ENCODE measurements at places on chromosomes 6 and 20.

DNA sequence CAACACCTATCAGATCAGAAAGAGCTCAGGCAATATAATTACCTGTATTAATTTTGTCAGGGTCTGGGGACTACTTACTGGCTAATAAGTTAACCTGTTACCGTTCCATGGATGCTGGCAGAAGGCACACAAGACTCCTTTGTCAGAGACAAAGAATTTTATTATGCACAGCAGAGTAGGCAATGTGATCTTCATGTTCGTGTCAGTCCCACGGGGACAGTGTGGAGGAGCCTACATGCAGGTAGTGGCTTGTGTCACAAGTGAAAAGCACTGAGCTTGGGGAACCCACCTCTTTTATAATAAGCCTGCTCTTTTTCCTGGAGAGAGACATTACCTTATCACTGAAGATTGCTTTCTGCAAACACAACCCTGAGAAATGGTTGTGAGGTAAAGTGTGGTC, 96.9 kb downstream of the CD164 start:
- no peak for DNase-seq

DNA sequence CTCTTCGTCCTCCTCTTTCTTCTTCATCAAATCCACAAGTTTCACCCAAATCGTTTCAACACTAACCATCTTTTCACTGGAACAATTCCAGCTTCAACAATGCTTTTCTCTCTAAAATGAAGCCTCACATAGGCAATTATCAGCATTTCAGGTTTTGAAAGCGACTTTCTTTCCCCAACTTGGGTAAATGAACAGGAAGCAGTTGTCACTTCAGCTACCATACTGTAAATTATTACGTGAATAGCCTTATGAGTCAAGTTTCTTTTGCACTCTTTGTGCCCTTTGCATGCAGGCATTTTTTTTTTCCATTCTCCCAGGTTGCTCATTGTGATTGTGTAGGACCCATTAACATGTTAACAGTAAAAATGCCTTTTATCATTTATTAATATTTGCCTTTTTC, 121.7 kb upstream of the BTBD3 start:
- DNase-seq = no peak

DNA sequence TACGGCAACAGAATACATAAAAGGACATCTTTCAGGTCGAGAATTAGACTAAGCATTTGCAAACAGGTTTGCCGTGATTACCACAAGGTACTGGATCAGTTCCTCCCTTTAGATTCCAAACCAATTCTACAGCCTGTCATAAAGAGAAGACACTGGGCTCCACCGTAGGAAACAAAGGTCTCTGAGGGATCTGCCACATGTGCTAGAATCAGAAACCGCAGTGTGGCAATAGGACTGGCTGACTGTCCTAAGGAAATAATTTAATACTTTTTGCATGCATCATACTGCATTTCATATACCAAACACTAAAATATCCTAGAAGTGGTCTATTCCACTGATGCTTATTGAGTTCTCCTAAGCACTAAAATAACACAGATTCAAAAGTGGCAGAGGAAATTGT, 59.2 kb downstream of the POPDC3 start:
- peak; percentile 43 for DNase-seq

DNA sequence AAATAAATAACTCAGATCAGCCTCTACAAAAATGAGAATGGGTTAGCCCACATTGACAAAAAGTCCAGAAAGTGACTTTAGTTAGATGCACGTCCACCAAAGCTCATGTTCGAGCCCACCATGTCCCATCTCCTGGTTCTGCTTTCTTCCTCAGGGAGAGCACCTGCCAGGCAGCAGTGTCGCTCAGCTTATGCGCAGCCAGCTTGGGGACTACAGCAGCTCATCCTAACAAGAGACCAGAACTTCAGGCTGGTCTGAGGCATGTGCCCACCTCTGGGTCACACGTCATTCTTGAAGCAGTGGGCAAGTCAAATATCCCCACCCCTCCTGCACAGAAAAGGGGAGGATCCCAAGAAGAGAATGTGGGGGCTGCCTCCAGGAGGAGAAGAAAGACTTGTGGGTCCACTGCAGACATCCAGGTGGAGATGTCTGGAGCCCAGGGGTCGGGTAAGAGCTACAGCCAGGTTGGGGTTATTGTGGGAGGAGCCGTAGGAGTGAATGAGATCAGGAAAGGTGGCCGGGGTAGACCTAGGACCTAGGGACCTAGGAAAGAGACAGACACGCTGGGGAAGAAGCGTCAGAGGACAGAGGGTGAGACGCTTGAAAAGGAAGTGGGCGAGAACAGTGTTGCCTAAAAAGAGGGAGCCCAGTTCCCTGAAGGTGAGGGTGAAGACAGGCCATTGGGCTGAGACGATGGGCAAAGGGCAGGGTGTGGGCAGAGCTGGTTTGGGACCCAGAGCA, 52.5 kb downstream of the SSR1 start:
- DNase-seq = no peak

DNA sequence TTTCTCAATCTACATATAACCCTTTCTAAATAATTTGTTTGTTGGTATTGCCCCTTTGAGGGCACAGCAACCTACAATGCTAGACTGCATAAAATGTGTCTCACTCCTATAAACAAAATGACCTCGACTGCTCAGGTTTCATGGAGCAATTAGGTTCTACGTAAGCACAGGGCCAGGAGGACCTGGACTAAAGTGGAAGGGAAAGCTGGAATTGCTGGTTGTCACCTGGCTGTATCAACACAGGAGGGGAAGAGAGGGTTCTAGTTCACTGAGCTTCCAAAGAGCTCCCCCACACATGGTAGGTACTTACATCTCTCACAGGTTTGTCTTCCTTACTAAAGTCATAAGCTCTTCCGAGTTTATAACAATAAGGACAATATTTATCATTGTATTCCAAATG, 51.0 kb downstream of the NCOA6 start:
- DNase-seq = no peak

GRCh38 chr6:111531185-111531584, 48.2 kb upstream of the REV3L start:
- no peak for DNase-seq

- no peak for DNase-seq
Observed at GRCh38 chr20:24753130-24753529, 195.9 kb upstream of the CST7 start.

GRCh38 chr20:12058216-12058615, 140.5 kb downstream of the BTBD3 start:
- DNase-seq = no peak

- DNase-seq = no peak
Observed at GRCh38 chr6:62037445-62037844, 248.6 kb downstream of the KHDRBS2 start.

- no peak for DNase-seq
Observed at GRCh38 chr20:20017844-20018185, 653 bp downstream of the NAA20 start.

GRCh38 chr6:166526937-166527336, 59.5 kb downstream of the RAMACL start:
- no peak for DNase-seq

DNA sequence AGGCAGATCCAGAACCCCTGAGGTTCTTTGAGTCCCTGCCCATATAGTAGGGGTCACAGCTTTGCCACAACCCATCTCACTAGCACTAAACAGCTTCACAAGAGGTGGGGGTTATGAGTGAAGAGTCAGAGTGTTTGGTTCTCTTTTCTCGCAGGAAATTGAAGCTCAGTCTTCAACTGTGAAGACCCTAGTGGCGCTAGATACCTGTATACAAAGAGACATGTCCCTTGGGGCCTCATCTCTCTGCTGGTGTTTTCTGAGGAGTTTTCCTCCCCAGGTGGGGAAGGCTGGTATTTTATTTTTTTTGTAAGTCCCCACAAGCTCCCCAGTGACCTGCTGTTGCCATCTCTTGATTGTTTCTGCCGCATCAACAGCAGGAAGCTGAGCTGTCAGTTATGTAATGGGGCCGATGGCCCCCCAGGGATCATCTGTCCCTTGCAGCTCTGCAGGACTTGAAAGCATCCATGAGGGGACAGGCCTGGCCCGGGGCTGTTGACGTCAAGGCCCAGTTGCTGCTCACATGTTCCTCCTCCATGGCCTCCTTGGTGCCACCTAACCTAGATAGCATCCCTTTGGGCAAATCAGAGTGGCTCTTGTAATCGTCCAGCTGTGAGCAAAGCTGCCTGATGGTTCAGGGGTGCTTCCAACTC, 23.1 kb downstream of the STK35 start:
- DNase-seq = no peak

DNA sequence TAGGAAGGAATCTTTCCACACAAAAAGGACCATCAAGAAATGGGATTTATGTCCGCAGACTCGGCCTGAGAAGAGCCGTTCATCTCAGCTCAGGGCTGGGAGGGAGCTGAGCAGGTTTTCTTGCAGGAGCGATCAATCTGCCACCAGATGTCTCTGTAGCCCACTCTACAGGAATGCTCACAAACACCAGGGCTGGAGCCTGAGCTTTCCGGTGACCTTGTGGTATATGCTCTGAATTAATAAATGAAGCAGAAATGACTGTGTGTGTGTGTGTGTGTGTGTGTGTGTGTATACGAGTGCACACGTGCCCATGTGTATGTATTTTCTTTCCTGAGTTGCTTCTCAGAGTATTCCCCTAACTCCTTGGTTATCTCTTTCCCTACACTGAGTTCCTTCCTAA, 12.0 kb downstream of the CD83 start:
- peak; percentile 34 for DNase-seq

GRCh38 chr6:95681736-95682135, 104.4 kb downstream of the MANEA start:
- no peak for DNase-seq

DNA sequence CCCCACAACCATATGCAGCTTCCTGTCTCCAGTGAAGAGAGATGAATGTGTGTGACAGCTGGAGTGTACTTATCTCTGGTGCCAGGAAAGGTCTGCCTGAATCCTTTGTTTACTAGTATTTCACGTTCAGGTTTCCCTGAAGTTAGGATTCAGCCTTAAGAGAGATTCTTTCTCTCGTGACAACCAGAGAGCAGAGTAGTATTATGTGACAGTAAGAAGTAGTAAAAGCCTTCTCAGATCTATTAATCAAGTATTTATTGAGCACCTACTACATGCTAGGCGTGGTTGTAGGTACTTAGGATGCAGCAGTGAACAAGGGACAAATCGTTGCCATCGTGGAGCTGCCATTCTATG, 949 bp downstream of the KIFC1 start:
- no peak for DNase-seq

GRCh38 chr6:158011478-158011920, 29.8 kb downstream of the SYNJ2 start:
- no peak for DNase-seq

- DNase-seq = no peak
Observed at GRCh38 chr6:148379966-148380713, 37.5 kb downstream of the SASH1 start.

DNA sequence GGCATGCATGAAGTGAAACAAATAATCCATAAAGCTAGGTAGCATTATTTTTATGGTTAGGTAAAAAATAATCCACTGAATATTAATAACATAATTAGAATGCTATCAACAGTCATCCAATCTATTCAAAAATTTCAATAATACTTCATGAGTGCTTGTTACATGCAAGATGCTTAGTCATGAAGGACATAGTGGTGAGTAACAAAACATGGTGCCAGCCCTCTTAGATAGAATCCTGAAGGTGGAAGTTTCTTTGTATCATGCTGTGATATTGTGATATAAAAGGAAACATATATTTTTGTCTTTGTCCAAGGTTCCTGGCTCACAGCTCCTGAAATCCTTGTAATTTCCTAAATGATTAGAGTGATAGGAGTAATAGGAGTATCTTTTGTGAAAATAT, 14.9 kb downstream of the RCAN2 start:
- DNase-seq = no peak

DNA sequence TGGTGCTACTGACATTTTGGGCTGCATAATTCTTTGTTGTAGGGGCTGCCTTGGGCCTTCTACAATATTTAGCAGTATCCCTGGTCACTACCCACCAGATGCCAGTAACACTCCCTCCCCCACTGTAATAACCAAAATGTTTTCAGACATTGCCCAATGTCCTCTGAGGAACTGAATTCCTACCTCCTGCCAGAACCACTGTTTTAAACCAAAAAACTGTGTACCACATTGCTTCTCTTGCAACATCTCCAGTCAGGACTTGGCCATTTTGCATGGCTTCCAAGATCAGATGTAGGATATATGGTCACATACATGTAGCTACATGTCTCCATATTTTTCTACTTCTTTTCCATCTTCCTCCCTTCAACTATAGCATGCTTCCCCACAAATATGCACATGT, 97.4 kb upstream of the IFNGR1 start:
- DNase-seq = peak; percentile 23

GRCh38 chr20:30500829-30501440, 756.5 kb upstream of the DEFB115 start:
- no peak for DNase-seq

DNA sequence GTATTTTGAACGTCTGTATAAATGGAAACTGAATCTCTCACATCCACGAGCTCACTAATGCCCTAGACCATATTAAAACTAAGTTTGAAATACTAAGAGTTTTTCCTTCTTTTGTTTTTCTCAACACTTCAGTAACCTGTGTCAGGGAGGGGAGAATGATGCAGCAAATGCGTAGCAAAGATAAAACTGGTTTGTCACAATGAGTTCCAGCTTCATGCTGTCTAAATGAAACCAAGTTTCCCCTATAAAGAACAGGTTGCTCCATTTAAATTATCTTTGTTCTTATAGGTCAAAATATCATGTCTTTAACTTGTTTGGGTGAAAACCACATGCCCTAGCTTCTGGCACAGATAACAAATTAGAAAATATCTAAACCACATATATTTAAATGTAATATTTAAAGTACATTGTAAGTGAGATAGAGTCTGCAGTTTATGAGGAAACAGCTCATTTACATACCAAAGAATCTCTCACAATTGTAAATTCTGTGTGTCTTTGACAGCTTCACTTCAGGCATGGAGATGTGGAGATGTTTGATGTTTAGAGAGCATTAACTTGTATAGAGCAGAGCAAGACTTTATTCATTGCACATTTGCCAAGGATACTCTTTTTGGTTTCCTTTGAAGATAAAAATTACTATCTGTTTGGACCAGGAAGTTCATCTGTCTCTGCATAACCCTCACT, 7.3 kb downstream of the TRDN start:
- DNase-seq = no peak

- no peak for DNase-seq
Observed at GRCh38 chr6:84019842-84020211, 13.7 kb upstream of the MRAP2 start.

GRCh38 chr20:2283706-2284423, 11.9 kb upstream of the TGM3 start:
- DNase-seq = no peak

GRCh38 chr20:43840382-43841070, 74.1 kb upstream of the TOX2 start:
- DNase-seq = no peak

- DNase-seq = no peak
Observed at GRCh38 chr6:122894791-122895190, 101.2 kb upstream of the CLVS2 start.

- no peak for DNase-seq
Observed at GRCh38 chr20:1758765-1759164, 101.2 kb upstream of the SIRPG start.

- DNase-seq = no peak
Observed at GRCh38 chr6:70363741-70364493, 49.4 kb upstream of the FAM135A start.

Data from AG09309 (cell line).